BJ (cell line): ENCODE measurements at places on chromosomes 6 and 20.

GRCh38 chr20:52785679-52786078, 186.5 kb upstream of the TSHZ2 start:
- DNase-seq = no peak

GRCh38 chr6:25175196-25175595, 104.0 kb upstream of the CARMIL1 start:
- DNase-seq = peak; percentile 66

GRCh38 chr6:16752206-16752866, 8.9 kb downstream of the ATXN1 start:
- DNase-seq = peak; percentile 86

DNA sequence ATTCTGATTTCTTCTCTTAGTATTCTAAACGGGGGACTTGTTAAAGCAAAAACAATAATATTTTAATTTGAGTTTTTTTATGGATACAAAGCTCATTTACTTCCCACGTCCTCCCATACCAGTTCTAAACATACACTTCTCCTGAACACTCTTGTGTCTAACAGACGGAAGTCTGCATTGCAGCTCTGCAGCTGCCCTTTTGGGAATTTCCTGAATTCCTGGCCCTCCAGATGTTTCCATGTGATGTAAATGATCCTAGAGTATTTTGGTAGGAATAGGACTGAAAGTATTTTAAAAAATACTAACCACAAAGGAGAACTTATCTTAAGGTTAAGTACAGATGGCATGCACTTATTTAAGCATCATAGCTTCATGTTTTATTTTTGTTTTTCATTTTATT, 886.7 kb downstream of the TBC1D32 start:
- DNase-seq = no peak

DNA sequence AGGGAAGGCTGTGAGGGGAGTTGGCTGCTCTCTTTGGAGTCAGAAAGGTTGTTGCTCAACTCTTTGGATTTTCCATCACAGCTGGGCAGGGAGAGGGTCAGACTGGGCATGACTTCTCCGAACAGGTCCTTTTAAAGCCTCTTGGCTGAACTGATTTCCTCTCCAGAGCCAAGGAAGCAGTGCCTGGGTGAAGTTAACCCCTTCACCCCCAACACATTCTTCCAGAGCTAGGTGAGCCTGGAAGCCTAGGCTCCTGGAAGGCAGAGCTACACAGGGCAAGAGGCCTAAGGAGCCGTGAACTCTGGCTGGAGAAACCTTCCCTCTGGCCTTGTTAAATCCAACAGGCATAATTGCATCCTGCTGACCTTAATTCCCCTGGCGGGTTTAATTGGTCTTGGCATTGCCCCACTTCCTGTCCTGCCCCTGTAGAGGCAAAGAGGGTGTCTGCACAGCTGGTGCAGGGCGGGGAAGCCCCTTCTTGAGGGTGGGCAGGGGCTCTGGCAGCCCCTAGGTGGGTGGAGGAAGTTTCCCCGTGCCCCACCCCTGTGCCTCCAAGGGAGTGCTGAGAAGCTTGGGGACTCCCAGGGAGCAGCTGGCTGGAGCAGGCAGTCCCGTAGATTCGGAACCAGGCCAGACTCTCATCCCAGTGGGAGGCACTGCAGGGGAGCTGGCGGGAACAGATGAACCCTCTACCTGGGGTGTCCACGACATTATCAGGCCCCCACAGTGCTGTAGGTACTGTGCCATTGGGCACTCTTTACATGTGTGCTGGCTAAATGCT, 3.6 kb upstream of the MYLK2 start:
- no peak for DNase-seq

- no peak for DNase-seq
Observed at GRCh38 chr6:53378208-53378607, 29.5 kb upstream of the ELOVL5 start.

GRCh38 chr6:52984247-52984646, 10.8 kb downstream of the GSTA4 start:
- no peak for DNase-seq

DNA sequence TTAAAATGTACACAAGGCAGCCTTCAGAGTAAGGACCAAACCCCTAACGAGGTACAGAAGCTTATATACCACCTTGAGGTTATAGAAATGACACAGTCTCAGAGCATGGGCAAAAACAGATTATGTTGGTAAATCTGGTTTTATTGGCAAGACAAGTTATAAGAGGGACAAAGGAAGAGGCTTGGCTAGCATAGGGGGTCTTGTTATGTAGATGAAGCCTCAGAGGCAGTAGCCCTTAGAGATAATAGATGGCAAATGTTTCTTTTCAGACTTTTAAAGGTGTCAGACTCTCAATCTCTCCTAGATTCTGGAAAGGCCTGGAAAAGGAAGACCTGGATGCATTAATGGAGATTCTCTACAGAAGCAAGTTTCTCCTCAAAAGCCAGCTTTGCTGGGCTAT, 123.3 kb upstream of the ATXN1 start:
- no peak for DNase-seq

GRCh38 chr6:167717455-167717854, 109.3 kb upstream of the AFDN start:
- DNase-seq = no peak

DNA sequence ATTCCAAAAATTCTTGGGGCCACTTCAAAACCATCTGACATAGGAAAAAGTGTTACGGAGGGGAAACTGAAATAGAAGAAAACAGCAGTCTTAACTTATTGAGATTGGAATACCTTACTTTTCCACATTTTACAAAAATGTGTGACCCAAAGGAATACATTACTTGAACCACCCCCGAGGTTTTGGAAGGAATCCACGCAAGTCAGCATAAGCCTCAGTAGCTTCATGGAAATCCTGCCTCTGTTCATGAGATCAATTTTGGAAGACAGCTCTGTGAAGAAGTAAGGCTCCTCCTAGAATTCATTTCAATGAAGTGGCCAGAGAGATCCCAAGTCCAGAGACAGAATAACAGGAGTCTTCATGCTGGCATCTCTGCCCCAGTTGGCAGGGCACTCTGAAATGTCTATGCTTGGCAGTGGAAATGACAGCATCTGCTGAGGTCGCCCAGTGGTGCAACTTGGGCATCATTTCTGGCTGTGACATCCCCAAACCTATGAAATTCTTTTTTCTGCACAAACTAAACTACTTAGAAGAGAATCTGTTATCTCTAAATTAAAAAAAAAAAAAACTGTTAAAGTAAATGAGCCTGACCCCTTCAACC, 132.5 kb downstream of the EPM2A start:
- no peak for DNase-seq

- DNase-seq = no peak
Observed at GRCh38 chr20:38407321-38407720, 27.8 kb downstream of the SNHG17 start.

DNA sequence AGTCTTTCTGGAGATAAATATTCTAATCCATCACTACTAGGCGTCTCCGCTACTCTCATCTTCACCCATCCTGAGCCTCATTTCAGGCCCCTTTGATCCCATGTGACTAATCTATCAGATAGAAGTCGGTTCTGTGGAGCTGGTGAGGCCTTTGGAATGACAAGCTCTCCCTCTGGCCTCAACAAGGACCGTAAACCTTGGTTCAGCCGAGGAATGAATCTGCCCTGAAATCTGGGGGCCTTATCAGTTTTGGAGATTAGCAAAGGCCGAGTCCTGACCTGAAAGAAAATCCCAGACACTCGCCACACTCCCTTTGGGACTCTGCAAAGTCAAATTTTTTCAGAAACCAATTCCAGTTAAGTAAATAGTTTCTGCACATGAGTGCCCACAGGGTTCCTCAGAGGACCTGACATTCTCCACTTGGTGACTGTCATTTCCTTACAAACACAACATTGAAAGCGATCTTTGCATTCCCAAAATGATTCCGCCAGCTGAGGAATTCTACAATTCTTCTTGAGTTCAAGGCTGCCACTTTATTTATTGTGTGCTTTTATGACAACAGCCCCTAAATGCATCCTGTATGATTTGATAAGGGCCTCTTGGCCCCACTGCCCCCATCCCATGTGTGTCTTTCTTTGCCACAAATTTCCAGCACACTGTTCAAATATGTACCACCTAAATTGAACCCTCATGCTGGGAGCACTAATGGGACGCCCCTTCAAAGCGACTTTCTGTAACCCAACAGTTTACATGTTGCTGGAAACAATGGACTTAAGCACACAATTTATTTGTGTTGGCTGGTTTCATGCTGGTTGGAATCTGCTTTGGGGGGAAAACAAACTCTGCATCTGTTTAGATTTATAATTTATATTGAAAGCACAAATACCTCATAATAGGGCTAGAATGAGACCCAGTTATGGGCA, 10.0 kb upstream of the RIPOR3 start:
- no peak for DNase-seq

DNA sequence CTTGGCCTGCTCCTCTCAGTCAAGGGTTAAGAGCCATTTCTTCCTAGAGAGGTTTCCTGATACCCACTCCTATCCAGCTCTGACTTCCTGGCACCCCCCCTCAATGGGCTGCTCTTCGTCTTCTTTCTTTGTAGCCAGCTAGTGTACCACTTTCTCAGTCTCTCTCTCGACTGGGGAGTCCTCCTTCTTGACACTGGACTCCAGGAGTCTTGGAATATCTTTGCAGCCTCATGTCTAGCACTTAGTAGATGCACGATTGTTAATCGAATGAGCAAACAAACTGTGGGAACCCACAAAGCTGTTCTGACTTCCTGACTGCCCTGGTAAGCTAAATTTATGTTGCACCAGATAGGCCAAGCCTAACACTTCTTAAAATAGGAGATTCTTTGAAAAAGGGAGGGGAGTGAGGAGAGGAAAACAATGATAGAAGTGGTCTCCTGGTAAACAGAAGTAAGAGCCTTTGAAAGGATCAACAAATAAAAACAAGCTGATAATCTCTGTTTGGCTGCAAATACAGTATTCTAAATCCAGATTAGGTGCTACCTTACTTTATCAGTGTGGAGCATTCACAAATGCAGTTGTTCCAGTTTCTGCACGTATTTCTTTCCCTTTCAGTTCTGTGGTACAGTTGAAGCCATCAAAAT, 160.1 kb upstream of the CITED2 start:
- DNase-seq = no peak

GRCh38 chr6:17622144-17622543, 22.0 kb downstream of the FAM8A1 start:
- no peak for DNase-seq

GRCh38 chr6:41262401-41262800, 24.1 kb downstream of the TREM1 start:
- DNase-seq = no peak

GRCh38 chr6:166826264-166826663, 130.1 kb downstream of the RNASET2 start:
- no peak for DNase-seq

DNA sequence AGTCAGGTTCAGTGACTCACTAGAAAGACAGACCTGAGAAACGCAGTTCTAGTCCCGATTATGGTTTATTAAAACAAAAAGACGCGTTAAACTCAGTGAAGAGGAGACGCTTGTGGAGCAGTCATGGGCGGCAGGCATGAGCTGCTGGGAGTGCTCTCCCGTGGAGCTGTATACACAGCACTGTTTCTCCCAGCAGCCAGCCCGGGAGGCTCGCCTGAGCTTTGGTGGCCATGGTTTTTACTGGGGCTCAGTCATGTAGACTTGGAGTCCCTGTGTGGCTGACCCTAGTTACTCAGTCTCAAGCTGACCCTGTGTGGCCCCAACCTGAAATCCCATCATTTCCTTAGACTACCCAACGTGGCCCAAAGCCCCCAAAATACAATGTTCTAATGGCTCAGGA, 41.2 kb upstream of the BHLHE23 start:
- DNase-seq = no peak
